ENCODE measurements at places on chromosomes 3 and 15.

- no peaks in the 10 kb centered on the region for H3K4me1 ChIP-seq
- no peak overlapping the region for H3K27ac ChIP-seq
- H3K36me3 ChIP-seq = no peaks in the 10 kb centered on the region
These were observed 1141.6 kb downstream of the IGSF11 start for GRCh38 chr3:117893001-117893400.

DNA sequence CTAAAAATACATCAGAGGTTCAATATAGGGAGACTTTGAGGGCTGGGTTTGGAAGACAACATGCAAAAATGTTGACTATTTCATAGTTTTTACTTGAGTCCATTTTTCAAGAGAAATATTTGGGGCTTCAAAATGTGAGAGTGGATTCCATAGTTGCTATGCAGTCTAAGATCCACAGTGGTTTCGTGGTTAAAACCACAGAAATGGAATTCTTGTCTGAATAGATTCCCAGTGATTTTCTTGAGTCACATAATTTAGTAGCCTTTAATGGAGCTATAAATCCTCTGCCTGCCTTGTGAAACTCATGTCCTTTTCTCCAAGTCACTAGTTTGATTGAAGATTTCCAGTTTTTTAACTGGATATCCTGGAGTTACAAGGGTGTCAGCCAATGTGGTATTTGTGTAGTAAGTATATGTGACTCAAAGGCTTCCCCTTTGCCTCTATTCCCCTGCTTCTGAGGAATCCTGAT is 94.7 kb upstream of the RBMS3 start:
- no peaks in the 10 kb centered on the region for H3K36me3 ChIP-seq
- DNase-seq = no peak
- no peaks in the 10 kb centered on the region for H3K27me3 ChIP-seq
- H3K27ac ChIP-seq = no peak overlapping the region

GRCh38 chr3:88188436-88188835 is 38.7 kb downstream of the C3orf38 start:
- peaks cover 12% of the 10 kb centered on the region for H3K4me1 ChIP-seq
- peak overlapping the region; percentile 27 for H3K27ac ChIP-seq
- no peaks in the 10 kb centered on the region for H3K27me3 ChIP-seq
- no peak for DNase-seq
- H3K4me3 ChIP-seq = no peak overlapping the region
- peaks cover 6% of the 10 kb centered on the region for H3K36me3 ChIP-seq

DNA sequence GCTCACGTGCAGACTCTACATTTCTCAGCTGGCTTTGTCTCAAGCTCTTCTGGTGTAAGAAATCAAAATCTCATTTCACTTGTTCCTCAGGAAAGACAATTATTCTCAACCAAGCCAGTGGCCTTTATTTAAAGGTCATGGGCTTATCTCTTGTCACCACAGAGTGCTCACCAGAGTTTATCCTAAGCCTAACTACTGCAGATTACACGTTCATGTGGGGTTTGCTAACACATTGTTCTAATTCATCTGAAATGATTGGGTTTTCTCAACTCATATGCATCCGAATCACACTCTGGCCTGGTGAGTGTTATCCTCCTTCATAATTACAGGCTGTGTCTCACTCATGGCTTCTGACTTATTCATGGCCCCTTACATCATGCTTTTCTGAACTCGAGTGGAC is 83.3 kb upstream of the TSC22D2 start:
- H3K27me3 ChIP-seq = peaks cover 44% of the 10 kb centered on the region
- H3K4me3 ChIP-seq = no peak overlapping the region
- H3K27ac ChIP-seq = no peak overlapping the region
- no peaks in the 10 kb centered on the region for H3K36me3 ChIP-seq

DNA sequence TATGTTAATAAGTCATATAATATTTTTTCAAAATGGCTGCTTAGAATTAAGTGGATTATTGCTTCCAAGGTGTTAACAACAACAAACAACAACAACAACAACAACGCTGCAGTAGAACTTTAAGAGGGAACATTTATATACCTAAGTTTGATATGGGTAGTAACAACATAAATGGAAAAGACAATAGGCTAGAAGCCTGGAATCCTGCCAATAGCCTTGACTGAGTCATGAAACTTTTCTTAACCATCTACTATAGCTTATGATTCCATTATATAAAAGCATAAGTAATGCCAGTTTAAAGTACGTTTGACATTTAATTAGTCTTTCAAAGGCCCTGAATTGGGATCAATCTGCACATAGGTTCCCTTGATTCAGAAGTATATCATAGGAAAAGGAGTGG is 31.2 kb downstream of the SATB1 start:
- H3K4me3 ChIP-seq = peak overlapping the region; percentile 75
- peaks cover 67% of the 10 kb centered on the region for H3K36me3 ChIP-seq
- H3K4me1 ChIP-seq = peaks cover 88% of the 10 kb centered on the region

DNA sequence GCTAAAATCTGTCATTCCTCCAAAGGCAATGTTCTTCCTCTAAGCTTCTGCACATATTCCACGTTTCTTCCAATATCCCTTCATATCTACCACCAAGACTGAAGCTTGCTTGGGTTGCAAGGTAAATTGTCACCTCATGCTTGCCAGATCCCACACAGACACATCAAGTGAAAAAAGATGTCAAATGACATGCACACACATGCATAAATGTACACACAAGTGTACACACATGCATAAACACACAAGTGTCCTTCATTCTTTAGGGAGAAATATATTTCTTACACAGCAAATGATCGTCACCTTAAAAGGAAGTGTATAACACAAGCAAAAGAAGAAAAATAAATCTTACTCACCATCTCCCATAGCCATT is 59.4 kb downstream of the CLASP2 start:
- H3K36me3 ChIP-seq = no peaks in the 10 kb centered on the region
- peak overlapping the region; percentile 38 for H3K4me3 ChIP-seq
- DNase-seq = no peak
- peaks cover 22% of the 10 kb centered on the region for H3K4me1 ChIP-seq
- no peak overlapping the region for H3K27ac ChIP-seq
- H3K27me3 ChIP-seq = no peaks in the 10 kb centered on the region

DNA sequence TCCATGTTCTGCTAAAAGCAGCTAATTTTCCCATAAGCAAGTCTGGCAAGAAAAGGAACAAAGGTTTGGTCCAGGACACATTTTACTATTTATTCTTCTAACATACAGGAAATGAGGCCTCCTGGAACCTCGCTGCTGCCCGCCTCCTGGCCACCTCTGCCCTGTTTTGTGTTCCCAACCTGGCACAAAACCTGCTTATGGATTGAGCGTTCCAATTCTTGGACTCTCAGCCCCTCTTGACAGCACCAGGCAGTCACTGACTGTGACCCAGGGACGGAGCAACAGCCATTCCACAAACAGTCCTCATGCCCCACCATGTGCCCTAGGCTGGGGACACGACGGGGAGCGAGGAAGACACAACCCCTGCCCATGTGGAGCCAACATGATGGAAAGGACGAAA is 11.6 kb upstream of the SSUH2 start:
- no peaks in the 10 kb centered on the region for H3K36me3 ChIP-seq
- H3K27ac ChIP-seq = no peak overlapping the region
- no peak for DNase-seq

GRCh38 chr3:30075514-30075913 is 530.9 kb upstream of the TGFBR2 start:
- no peaks in the 10 kb centered on the region for H3K27me3 ChIP-seq
- H3K4me3 ChIP-seq = no peak overlapping the region
- no peak for DNase-seq
- H3K36me3 ChIP-seq = peaks cover 2% of the 10 kb centered on the region
- no peak overlapping the region for H3K27ac ChIP-seq
- peaks cover 9% of the 10 kb centered on the region for H3K4me1 ChIP-seq

DNA sequence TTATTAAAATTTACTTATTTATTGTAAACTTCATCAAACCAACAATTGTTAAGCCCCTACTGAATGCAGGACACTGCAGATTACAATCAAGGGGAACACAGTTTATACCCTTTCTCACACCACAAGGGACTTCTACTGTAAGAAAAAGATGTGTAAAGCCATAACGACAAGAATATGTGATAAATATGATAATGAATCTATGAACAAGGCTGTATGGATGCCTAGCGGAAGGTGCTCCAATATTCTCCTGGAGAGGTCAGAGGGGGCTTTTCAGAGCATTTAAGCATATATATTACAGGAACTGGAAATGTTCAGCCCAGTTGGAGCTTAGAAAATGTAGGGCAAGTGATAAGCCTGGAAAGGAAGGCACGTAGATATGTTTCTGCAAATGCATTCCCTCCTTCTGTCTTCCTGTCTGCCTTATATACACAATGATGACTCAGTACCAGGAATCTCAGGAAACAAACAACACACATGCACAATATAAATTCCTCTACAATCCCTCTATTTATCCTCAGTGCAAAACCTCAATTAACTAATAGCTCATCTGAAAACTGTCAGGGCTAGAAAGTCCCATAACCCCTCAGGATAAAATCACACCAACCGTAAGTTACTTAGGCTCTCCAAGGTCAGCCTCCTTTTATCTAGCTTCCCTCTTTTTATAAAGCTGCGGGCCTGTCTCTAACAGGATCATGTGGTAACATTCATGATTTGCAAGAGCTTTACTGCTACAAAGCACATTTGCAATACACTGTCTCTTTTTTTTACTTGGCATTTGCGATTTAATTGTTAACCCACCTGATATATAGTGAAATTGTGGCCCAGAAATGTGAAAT is 393.1 kb downstream of the LPP start:
- no peak overlapping the region for H3K27ac ChIP-seq
- no peak overlapping the region for H3K4me3 ChIP-seq
- no peaks in the 10 kb centered on the region for H3K27me3 ChIP-seq
- no peaks in the 10 kb centered on the region for H3K4me1 ChIP-seq

DNA sequence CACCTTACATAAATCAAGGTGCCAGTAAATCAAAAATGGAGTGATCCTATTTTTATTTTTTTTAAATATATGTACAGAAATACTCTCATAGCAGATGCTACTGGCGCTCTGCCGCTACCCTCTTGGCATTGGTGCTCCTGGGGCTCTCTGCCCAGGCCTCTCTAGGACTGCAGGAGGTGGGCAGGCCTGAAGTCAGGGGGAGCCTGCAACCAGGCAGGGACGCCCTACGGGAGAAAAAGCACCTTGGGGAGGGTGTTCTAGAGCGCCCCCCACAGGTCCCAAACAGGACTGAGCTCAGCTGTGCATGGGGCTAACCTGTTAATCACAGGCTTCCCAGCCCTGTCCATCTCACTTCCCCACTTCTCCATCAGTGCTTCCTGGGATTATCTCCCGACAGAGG is 192.5 kb downstream of the SHQ1 start:
- DNase-seq = no peak
- no peak overlapping the region for H3K4me3 ChIP-seq
- H3K4me1 ChIP-seq = peaks cover 38% of the 10 kb centered on the region
- peaks cover 25% of the 10 kb centered on the region for H3K27me3 ChIP-seq
- no peak overlapping the region for H3K27ac ChIP-seq

- no peaks in the 10 kb centered on the region for H3K36me3 ChIP-seq
- H3K27ac ChIP-seq = no peak overlapping the region
- no peaks in the 10 kb centered on the region for H3K4me1 ChIP-seq
- no peaks in the 10 kb centered on the region for H3K27me3 ChIP-seq
These were observed 191.4 kb downstream of the LRTM1 start for GRCh38 chr3:54736459-54736858.

DNA sequence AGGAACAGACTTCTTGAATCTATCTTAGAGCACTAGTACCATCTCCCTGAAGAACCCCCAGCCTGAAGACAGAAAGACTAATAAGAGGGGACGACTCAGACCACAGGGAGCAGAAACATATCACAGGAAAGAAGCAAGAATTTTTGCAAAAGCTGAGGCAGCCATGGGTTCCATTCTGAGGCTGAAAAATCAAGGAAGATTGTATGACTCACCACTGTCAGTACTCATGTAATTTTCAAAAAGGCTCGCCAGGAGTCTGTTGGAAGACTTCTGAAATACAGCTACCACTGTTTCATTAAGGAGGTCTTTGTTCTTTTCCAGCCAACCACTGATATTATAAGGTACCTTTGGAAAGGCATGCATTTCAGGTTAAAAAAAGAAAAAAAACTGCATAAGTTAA is 47.5 kb downstream of the MYH15 start:
- H3K27me3 ChIP-seq = no peaks in the 10 kb centered on the region
- H3K4me3 ChIP-seq = no peak overlapping the region
- no peak for DNase-seq
- H3K27ac ChIP-seq = no peak overlapping the region
- no peaks in the 10 kb centered on the region for H3K36me3 ChIP-seq

- no peaks in the 10 kb centered on the region for H3K27me3 ChIP-seq
- peak overlapping the region; percentile 92 for H3K4me3 ChIP-seq
- peaks cover 1% of the 10 kb centered on the region for H3K36me3 ChIP-seq
- H3K4me1 ChIP-seq = peaks cover 63% of the 10 kb centered on the region
- DNase-seq = no peak
These were observed 1.5 kb upstream of the FSIP1 start for GRCh38 chr15:39784125-39784524.

- H3K4me3 ChIP-seq = no peak overlapping the region
- no peak overlapping the region for H3K27ac ChIP-seq
- no peaks in the 10 kb centered on the region for H3K27me3 ChIP-seq
- no peak for DNase-seq
- no peaks in the 10 kb centered on the region for H3K4me1 ChIP-seq
These were observed 312.8 kb upstream of the CHRM5 start for GRCh38 chr15:33655488-33655887.

DNA sequence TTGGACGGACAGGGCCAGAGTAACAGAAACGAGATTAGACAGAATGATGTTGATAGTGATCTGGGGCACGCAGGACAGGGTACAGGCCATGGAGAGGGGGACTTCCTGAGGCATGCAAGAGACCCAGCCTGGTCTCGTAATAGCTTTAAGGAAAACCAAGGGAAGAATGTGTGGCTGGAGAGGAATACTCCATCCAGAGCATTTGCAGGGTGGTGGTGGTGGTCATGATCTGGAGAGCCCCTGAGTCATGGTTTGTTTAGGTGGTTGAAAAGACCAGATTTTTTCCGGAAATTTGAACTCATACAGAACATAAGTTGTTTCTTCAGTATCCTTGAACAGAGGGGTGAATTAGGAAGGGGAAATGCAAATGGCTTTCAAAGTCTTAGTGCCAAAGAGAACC is 138.5 kb downstream of the DUT start:
- no peak overlapping the region for H3K4me3 ChIP-seq
- no peak for DNase-seq
- H3K27me3 ChIP-seq = no peaks in the 10 kb centered on the region
- no peaks in the 10 kb centered on the region for H3K4me1 ChIP-seq
- no peak overlapping the region for H3K27ac ChIP-seq

GRCh38 chr3:56202997-56203396 is 265.3 kb downstream of the ERC2 start:
- no peaks in the 10 kb centered on the region for H3K36me3 ChIP-seq
- no peak overlapping the region for H3K4me3 ChIP-seq
- no peak overlapping the region for H3K27ac ChIP-seq
- H3K27me3 ChIP-seq = no peaks in the 10 kb centered on the region
- no peak for DNase-seq

All from activated T-cell treated with anti-CD3 and anti-CD28 coated beads, Interleukin-2, amount 50 U/mL, for 72 hours (primary cell).